AG04449 (cell line): ENCODE measurements at places on chromosomes 13 and 19.

DNA sequence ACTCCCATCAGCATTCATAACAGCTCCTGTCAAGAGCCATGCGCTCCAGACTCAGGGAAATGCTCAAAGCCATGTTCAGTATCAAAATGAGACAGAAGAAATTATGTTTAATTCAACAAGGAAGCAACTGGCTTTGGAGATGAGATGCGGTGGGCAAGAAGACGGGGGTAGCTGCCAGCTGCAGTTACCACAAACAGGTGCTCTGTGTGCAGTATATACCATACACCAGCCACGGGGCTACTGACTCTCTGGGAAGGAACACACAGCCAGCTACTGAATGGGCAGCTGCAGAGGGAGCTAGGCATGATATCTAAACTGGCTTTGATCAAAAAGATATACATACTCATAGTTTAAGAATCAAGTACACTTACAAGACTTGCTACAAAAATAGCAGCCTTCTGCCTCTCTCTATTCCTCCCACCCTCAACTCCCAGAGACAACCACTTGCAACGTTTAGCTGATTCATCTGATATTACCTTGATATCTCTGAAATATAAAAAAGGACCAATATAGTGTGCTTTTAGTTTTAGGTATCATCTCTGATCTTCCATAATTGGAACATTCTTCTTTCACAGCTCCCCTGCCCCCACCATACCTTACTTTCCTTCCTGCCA lies 593.0 kb downstream of the UQCRFS1 start:
- no peak for DNase-seq

- DNase-seq, result no peak
Measured at GRCh38 chr19:48442116-48443035, 3.4 kb upstream of the GRWD1 start.

GRCh38 chr13:110027470-110028240 lies 241.3 kb upstream of the IRS2 start:
- no peak for DNase-seq

GRCh38 chr19:48043675-48044258 lies at the start of gene CABP5:
CABP5 (minus strand) TSS chr19:48044079; CDS start chr19:48043922, 157 bp downstream.
- no peak for DNase-seq

DNA sequence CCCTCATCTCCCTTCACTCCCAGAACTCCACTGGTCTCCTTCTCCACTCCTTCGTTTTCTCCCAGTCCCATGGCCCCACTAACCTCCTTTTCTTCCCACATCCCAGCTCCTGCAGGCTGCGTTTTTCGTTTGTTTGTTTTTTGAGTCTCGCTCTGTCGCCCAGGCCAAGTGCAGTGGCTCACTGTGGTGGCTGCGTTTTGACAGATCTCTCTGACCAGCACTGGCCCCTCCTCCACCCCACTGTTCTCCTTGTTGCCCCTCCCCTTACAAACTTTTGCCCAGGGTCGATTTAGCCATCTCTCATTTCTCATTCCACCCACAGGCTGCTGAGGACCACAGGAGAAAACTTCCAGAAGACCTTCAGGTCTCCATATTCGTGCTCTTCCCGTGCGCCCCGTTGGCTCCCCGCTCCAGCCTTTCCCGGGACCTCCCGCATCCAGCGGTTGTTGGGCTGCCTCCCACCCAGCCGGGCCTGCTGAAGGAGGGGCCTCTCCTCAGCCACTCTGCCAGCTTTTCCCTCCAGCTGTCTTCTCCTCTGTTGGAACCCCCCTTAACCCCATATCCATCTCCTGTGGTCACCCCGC lies 40.6 kb upstream of the GJB6 start:
- no peak for DNase-seq

DNA sequence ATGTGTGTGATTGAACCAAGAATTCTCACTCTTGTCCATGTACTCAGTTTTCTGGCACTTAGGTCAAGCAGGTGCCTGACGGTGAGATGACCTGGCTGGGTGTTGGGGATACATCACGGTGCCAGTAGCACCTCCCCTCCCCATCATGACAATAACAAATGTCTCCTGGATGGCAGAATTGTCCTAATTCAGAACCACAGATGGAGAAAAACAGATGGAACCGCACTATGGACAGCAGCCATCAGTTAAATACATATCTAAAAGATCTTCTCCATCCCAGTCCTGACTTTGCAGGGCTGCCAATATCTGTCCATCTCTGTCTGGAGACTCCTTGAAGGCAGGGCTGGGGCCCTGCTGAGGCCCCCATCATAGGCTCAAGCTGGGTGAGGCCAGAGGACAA lies 126.9 kb downstream of the PTPRS start:
- no peak for DNase-seq

DNA sequence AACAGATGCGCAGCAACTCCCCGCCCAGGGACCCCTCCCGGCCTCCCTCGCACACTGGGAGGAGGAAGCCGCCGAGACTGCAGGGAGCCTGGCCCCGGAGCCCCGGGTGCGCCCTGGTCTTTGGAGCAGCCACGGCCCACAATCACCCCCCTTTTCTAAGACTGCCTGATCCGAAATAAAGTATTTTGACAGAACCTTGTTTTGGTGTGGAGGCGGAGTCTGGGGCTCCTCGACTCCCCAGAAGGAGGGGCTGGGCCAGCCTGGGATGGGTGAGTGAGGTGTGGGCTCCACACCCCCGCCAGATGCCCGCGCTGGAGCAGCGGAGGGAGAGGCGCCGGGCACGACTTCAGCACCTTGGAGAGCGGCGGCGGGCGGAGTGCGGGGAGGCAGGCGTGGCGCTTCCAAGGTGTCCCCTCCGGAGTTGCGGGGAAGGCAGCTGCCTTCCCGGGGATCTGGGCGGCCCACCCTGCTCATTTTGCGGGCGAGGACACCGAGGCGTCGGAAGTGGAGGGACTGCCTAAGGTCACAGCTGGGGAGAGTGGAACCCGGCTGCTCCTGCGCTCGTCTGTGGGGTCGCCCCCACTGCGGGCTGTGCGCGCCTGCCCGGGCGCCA lies 9.4 kb downstream of the SIRT6 start:
- no peak for DNase-seq

- DNase-seq, result no peak
Measured at GRCh38 chr13:50014386-50014785, 858 bp upstream of the KCNRG start.

GRCh38 chr13:95540888-95541287 lies 11.6 kb upstream of the CLDN10 start:
- DNase-seq, result no peak

DNA sequence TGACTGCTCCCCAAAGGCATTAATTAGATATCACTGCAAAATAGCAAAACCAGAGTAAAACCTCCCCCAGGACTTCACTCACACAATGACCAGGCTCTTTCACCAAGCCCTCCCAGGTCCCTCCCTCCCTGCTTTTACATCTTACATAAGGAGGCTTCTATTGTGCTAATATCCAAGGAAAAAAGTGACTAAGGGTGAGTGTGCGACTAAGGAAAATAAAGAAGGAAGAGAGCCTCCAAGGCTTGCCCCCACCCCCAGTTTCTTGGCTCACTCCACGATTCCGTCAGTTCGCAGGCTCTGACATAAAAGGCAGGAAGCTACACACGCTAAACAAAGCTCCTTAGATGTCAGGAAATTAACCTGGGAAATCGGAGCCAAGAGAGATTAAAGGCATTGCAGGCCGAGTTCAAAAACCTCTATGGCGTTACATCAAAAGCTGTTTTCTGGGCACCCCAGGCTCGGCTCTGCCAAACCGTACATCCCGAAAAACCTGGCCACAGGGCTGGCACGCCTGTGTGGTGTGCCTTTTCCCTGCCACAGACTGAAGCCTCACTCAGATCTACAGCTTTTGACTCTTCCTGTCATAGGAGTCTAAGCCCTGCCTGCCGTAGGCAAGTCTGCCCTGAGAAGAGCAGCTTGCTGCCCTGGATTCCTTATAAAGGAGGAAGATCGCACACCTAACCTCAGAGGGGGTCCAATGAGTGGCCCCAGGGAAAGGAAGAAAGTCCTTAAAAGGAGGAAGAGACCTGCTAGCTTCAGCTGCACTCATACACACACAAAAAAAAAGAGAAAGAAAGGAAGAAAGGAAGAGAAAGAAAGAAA lies 67.0 kb upstream of the SERP2 start:
- DNase-seq, result no peak

- no peak for DNase-seq
Measured at GRCh38 chr13:75752826-75753225, 116.7 kb downstream of the LMO7 start.

GRCh38 chr13:110331362-110331761 lies 24.3 kb downstream of the COL4A2 start:
- DNase-seq, result no peak

- DNase-seq, result no peak
Measured at GRCh38 chr13:50299546-50300249, 284.5 kb downstream of the KCNRG start.

DNA sequence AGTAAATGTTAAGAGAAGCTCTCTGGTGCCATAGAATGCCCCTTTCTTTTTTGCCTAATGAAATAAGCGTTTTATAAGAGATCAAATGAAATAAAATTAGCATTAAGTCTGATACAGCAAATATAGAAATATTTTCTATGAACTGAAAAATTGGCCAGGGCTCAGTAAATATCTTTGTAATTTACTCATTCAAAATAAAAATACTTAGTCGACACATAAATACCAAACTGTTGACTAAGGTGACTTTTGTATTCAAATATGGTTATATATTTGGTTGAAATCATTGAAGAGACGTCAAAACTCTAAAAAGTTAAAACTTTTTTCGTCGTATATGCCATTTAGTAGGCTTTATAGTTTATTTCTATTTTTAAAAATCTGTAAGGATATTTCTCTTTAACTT lies 25.6 kb downstream of the IPO5 start:
- no peak for DNase-seq
